ENCODE measurements at places on chromosomes 11 and 22. TPM values are rescaled to one million over a fixed set of nuclear protein-coding genes. Genes with fewer than 3 reads are reported as not detected.

GRCh38 chr22:30947816-30948454 is 20.6 kb downstream of the MORC2 start:
- H3K27me3 ChIP-seq = no peaks in the 10 kb centered on the region
- no peak overlapping the region for H3K27ac ChIP-seq
- no peaks in the 10 kb centered on the region for H3K4me1 ChIP-seq
- no peak for DNase-seq
- no peak overlapping the region for H3K4me3 ChIP-seq

- H3K36me3 ChIP-seq = no peaks in the 10 kb centered on the region
- DNase-seq = no peak
- no peaks in the 10 kb centered on the region for H3K27me3 ChIP-seq
- no peaks in the 10 kb centered on the region for H3K4me1 ChIP-seq
- no peak overlapping the region for H3K4me3 ChIP-seq
- H3K27ac ChIP-seq = no peak overlapping the region
Observed at GRCh38 chr22:25922141-25922540, 180.2 kb downstream of the MYO18B start.

GRCh38 chr11:102666331-102666957 is 39.1 kb downstream of the MMP27 start:
- no peaks in the 10 kb centered on the region for H3K27me3 ChIP-seq
- no peak overlapping the region for H3K4me3 ChIP-seq
- no peaks in the 10 kb centered on the region for H3K4me1 ChIP-seq
- no peak for DNase-seq
- H3K27ac ChIP-seq = no peak overlapping the region

Gene MRPL21
- total RNA-seq = 43.7 TPM

Gene TST
- 25.9 TPM for total RNA-seq

Gene SOX6
- 4.7 TPM for total RNA-seq

DNA sequence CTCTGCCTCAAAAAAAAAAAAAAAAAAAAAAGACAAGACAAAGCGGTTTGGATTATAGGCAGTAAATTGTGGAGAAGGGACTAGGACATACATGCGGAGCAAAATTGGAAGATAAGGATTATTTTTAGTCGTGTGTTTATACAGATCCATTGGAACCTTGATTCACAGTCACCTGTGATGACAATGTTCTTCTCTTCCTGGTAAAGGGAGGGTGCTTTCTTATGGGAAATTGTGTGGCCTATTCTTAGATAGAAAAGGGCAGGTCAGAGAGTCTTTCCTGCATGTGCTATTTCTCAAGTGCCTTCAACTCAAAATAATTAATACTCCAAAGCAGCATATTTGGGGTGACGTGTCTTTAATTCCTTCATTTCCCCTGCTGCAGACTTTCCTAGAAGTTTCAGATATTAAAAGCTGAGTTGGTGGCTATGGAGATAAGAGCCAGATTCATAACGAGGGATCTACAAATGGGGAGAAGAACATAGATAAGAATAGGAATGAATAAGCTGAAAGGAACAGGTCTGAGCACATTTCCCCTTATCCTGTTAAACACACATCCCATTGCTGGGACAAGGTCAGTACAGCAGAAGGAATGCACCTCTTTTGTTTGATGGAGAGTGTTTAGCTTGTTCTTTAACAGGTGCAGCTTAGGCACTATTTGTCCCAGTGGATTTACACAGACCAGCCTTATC is 22.5 kb downstream of the GSTT2B start:
- no peak overlapping the region for H3K4me3 ChIP-seq
- H3K27me3 ChIP-seq = no peaks in the 10 kb centered on the region
- H3K27ac ChIP-seq = no peak overlapping the region
- H3K4me1 ChIP-seq = no peaks in the 10 kb centered on the region
- DNase-seq = no peak
- H3K36me3 ChIP-seq = no peaks in the 10 kb centered on the region
